ENCODE measurements at places on chromosomes 11 and 22.

- DNase-seq: no peak
Measured at GRCh38 chr22:11605468-11605981, 3922.5 kb upstream of the OR11H1 start.

DNA sequence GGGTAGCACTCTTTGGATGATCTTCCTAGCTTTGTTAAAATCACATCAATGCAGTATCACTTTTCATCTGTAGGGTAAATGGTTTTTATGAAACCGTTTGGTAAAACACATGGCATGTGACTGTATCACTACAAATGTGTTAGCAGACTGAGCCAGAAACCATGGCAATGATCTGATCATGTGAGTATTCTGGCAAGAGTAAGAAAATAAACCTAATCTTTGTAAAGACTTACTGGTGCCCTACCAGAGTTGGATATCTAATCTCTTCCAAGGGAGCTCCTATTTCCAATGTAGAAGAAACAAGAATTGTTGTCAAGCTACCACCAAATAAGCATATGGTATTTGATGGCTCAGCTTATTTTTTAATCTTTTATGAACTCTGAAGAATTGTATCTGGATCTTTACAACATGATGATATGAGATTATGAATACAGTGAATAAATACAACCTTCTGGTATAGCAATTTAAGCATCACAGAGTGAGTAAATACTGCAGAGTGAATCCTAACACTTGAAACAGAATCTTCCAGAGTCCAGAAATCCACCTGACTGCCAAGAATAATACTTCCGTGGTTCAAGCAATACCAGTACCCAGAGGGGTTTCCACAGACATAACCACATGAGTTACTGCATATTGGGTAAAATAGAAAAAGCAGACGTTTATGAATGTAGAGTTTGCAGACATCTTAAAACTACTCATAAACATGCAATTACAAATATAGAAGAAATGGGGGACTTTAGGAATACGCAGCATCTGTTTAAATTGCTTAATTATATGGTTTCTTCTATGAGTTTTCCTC is 238.8 kb downstream of the TTC28 start:
- no peak for DNase-seq

GRCh38 chr22:38051900-38052862 is 5.0 kb upstream of the PICK1 start:
- DNase-seq: peak; percentile 81

- no peak for DNase-seq
Measured at GRCh38 chr11:73265853-73266645, 6.1 kb upstream of the P2RY6 start.

DNA sequence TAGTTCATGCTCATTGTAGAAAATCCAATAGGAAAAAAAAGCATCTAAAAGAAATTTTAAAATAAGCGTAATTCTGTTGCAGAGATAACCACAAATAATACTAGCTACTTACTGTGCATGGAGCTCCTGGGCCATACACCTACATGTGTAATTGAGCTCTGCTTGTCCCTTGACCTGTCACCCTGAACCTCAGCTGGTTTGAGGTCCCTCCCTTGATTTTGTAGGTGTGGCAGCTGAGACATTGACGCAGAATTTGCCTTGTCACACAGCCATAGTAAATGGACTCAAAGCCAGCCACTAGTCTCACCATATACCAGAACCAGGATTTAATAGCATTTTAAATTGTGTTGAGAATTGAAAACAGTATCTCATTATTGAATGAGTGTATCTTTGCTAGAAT is 135.3 kb downstream of the MORC2 start:
- DNase-seq: no peak

DNA sequence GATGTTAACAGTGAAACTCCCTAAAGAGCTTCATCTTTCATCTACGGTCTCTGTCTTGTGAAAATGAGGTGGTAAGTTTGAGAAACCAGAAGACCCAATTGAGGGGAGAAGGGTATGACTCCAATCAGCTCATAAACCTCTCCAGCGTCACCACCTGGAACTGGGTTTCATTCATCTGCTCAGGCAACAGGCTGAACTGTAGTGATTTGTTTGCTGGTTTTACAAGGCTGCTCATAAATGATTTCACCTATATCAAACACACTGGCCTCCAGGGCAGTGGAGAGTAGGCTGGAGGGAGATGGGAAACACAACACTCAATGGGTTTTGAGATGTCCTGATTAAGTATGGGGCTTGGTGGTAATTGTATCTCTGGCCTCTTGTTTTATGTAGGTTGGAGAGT is 79.0 kb downstream of the EFCAB6 start:
- DNase-seq: no peak

GRCh38 chr22:48600171-48600570 is 1227.5 kb downstream of the BRD1 start:
- no peak for DNase-seq

GRCh38 chr11:67204822-67205221 is 61.5 kb upstream of the GRK2 start:
- DNase-seq: no peak

GRCh38 chr11:117160826-117161225 is 16.7 kb downstream of the PAFAH1B2 start:
- DNase-seq: no peak

DNA sequence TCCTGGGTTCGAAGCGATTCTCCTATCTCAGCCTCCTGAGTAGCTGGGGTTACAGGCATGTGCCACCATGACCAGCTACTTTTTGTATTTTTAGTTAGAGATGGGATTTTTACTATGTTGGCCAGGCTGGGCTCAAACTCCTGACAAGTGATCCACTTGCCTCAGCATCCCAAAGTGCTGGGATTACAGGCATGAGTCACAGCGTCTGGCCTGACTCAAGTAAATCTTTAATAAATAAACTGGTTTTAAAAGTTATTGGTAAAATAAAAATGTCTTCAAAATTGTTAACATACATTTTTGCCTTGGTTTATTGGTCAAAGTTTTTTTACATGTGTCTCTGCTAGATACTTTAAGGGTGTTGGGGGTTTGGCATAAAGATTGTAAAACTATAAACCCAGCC is 7.3 kb upstream of the PES1 start:
- DNase-seq: no peak

- no peak for DNase-seq
Measured at GRCh38 chr11:28739489-28740280, 631.5 kb downstream of the METTL15 start.

DNA sequence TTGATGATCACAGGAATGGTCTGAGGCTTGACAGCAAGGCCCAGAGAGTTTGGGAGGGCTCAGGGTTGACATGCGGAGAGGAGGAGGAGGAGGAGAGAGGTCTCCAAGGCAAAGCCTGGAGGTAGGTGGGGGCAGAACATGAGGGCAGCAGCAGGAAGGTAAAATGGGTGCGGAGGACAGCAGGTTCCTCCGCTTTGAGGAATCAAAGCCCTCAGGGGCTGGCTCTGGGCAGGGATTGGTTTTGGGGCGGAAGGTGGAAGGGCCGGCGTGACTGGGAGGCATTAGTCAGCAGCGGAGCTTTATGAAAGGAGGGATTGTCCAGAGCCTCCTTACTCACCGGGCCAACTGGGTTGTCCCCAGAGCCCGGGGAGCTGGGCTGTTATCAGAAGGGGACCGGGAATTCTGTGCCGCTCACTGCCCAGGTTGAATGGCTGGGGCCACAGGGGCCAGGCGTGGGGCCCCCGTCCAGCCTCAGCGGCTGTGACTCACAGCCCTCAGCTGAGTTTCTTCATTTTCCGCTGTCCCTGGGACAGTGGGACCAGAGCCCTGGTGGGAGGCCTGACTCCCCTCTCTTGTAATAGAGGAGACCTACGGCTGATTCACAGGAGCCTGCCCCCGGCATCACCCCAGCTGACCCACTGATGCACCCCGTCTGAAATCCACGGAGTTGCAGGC is 36.2 kb downstream of the LIF start:
- no peak for DNase-seq

DNA sequence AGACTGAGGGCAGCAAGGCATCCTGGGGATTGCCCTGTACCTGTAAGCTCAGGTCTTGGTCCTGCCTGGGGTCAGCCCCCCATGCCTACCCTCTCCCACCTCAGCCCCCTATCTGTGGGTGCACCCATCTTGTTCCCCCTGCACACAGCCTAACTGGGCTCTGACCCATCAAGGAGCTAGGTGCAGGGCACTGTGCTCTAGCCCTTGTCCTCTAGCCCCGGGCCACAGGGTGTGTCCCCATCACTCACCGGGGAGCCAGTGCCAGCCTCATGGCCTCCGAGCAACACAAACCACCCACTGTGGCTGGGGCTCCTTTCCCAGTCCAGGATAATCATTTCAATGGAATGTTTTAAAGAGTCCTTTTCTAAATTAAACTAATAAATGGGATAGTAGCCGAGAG is 293.9 kb upstream of the PLET1 start:
- no peak for DNase-seq

- peak; percentile 66 for DNase-seq
Measured at GRCh38 chr22:27668828-27669797, 132.4 kb downstream of the MN1 start.

DNA sequence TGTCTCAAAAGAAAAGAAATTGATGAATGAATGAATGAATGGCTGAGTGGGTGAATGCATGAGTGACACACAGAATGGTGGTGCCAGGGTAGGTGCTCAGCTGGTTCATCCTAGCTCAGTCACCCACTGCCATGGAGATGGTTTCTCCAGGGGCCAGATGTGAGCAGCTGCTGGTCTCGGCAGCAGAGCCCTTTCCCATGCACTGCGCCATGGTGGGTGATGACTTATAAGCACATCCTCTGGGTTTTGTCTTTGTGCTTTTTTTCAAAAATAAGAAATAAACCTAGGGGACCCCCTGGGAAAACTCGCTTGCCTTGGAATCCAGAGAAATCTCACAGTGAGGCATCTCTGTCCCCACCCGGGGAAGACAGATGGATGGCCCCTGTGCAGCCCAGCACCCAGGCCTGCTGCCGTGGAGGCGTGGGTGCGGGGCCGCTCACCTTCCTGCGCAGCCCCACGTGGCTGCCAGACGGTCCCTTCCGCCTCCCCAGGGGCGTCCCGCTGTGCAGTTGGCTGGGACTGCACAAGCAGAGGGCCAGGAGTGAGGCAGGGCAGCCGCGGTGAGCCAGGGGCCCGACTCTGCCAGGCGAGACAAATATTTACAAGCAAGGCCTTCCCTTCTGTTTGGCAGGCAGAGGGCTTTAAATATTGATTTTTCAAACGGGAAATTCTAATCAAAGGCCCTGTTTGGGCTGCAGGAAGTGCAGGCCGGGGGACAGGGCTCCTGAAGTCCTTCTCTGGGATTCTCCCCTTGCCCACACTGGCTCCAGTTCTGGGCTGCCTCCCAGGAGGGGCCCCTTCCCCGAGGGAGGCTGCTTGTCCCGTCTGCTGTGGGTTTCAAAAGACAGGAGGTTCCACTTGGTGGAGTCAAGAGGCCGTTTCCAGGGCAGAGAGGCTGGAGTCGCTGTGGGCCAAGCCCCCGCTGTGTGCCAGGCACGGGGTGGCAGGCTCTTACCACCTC is 24.3 kb downstream of the MPPED1 start:
- DNase-seq: no peak

- no peak for DNase-seq
Measured at GRCh38 chr11:11458485-11458884, 105.4 kb upstream of the CSNK2A3 start.

DNA sequence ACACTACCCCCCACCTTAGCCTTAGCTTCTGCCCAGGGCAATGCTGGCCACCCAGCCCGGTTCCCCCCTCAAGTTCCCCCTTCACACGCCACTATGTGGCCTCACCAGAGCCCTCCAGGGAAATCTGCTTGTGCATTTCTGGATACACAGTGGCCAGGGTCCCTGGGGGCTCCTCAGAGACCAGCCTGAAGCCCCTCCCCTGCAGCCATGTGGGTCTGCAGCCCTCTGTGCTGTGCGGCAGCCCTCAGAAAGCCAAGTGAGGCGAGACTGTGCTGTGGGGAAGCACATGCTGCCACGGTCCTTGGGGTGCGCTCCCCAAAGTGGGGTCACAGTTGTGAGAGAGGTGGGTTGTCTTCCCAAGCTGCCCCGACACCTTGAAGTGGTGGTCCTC is 2.1 kb upstream of the PLXNB2 start:
- no peak for DNase-seq

- DNase-seq: no peak
Measured at GRCh38 chr11:20058749-20059458, 101.4 kb downstream of the DBX1 start.

DNA sequence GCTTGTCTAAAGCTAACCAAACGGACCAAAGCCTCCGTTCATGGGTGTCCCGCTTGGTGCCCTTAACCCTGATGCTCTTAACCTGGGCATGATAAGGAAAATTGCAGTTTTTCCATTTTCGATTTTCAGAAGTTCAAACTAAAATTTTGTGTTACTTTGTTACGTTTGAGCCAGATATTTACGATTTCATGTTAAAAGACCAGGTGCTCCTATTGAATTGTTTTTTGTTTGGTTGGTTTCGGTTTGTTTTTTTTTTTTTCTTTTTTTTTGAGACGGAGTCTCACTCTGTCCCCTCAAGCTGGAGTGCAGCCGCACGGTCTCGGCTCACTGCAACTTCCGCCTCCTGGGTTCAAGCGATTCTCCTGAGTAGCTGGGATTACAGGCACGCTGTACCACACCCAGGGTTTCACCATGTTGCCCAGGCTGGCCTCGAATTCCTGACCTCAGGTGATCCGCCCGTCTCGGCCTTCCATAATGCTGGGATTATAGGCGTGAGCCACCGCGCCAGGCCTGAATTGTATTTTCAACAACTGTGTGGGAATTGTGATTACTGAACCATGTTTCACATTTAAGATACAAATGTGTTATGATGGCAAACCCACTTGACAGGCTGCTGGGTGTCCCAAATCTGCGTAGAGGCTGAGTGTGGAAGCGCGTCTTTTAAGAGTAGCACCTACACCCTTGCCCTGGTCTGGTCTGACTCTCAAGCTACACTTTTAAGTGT is 864 bp upstream of the USP28 start:
- DNase-seq: no peak

GRCh38 chr11:66337103-66337899 is 1.1 kb upstream of the RIN1 start:
- DNase-seq: no peak

GRCh38 chr11:48017105-48017830 is 36.9 kb downstream of the PTPRJ start:
- no peak for DNase-seq

- no peak for DNase-seq
Measured at GRCh38 chr11:17607083-17607429, 60.0 kb downstream of the OTOG start.

DNA sequence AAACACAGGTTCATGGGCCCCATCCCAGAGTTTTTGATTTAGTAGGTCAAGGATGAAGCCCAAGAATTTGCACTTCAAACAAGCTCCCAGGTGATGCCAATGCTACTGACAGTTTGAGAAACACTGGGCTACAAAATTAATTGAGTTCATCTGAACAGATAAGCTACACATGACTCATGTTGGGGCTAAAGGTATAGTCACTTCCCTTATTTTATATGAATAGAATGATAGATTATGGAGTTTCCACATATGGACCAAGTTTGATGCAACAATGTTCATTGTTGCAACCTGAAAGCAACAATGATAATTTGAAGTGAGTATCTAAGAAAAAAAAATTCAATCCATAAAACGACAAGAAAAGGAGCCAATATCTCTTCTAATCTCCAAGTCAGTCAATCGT is 54.9 kb downstream of the SOX6 start:
- DNase-seq: no peak

DNA sequence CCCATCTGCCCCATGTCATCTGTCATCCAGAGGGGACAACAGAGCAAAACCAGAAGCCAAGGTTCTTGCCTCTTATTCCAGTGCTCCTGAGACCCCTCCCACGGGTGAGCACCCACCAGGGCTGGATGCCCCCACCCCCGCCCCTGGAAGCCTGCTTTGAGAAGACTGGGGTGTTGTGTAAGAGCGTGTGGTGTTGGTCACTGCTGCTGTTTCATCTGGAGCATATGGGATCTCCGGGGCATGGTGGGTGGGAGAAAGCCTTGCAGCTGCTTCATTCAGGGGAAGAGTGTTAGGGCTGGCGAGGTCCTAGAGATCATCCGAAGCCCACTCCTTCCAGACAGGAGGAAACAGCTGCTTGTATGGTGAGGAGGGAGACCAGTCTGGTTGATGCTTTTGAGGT is 54.1 kb downstream of the CHRDL2 start:
- DNase-seq: no peak

Data from hematopoietic multipotent progenitor cell treated with erythropoietin and hydrocortisone succinate and interleukin-3 and kit ligand, for 17 days (in vitro differentiated cells).